AG09319 (cell line): ENCODE measurements at places on chromosomes 5 and 9.
A peak's percentile ranks its signal among the peaks of the same experiment; 100 is the strongest.

DNA sequence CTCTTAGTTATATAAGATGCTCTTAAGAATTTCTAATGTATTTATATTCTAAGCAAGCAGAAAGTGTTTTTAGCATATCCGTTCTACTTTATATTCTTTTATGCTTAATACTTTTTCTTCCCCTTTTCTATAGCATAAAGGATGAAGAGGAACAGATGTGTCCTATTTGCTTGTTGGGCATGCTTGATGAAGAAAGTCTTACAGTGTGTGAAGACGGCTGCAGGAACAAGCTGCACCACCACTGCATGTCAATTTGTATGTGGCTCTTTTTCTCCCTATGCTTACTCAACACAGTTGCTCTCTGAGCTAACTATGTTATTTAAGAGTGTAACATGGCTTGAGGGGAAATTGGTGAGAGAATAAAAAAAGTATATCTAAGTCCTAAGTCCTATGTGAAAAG, 37.6 kb upstream of the SETD9 start:
- DNase-seq: no peak

DNA sequence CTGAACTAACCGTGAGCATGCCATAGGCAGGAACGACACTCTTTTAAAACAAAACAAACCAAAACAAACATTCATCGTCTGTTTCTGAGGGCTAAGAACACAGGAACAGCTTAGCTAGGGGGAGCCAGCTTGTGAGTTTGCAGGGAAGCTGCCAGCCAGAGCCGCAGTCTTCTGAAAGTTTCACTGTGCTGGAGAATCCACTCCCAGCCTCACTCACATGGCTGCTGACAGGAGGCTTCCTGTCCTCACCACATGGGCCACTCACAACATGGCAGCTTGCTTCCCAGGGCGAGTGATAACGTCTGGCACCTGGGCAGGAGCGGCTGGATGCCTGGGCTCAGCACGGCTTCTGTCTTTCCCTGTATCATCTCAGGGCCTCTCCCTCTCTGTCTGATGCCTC, 275.2 kb downstream of the MSX2 start:
- no peak for DNase-seq

DNA sequence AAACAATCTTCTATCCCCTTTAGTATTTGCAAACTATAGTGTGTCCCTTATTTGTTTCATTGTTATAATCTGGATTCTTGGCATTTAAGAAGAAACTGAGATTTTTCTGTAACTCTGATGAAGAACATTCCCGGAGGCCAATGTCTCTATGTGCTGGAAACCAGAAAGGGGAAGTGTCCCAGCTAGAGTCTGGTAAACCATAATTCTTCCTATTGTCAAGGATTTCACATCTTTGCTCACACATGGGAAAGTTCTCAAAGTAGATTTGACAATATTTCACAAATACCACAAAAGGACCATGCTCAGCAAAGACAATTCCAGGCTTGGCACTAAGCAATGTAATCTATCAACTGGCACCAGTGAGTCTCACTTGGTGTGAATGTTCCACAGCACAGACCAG, 146.8 kb downstream of the MUSK start:
- DNase-seq: no peak

- no peak for DNase-seq
Measured at GRCh38 chr5:126852091-126852571, 75.2 kb downstream of the LMNB1 start.

- DNase-seq: no peak
Measured at GRCh38 chr5:171315386-171315891, 6.4 kb downstream of the TLX3 start.

GRCh38 chr5:78273436-78273835, 21.1 kb downstream of the AP3B1 start:
- no peak for DNase-seq

DNA sequence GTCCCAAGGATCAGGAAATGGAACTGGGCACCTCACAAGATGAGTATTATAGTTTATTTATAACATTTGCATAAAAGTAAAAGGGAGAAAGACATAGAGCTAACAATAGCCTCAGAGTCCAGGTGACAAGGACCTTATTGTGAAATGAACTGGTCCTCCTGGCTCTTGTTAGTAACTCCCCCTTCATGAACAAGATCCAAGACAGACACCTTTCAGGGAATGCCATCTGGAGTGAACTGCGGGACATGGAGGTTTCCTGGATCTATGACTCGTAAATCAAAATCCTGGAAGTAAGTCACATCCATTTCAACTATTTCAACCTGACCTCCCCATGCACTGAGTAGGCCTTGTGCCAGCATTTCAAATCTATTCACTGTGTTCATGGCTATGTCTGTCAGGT, 129.5 kb upstream of the GAS1 start:
- DNase-seq: no peak

- DNase-seq: no peak
Measured at GRCh38 chr5:22910523-22910922, 57.4 kb upstream of the CDH12 start.

DNA sequence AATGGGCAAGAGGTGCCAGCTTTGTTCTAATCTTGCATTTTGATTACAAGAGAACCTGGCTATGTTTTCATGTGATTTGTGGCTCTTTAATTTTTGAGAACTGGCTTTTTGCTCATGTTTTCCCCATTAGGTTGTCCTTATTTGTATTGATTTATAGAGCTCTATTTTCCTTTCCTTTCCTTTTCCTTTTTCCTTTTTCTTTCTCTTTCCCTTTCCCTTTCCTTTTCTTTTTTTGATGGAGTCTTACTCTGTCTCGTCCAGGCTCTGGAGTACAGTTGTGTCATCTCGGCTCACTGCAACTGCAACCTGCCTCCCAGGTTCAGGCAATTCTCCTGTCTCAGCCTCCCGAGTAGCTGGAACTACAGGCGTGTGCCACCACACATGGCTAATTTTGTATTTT, 55.5 kb downstream of the GPBP1 start:
- DNase-seq: no peak

- peak; percentile 8 for DNase-seq
Measured at GRCh38 chr5:121503111-121503840, 348.4 kb upstream of the FTMT start.

- peak; percentile 75 for DNase-seq
Measured at GRCh38 chr9:35367451-35367850, 122.5 kb upstream of the RUSC2 start.

GRCh38 chr9:84301851-84302250, 38.7 kb downstream of the SLC28A3 start:
- DNase-seq: no peak
